ENCODE measurements at places on chromosomes 12 and 14.

- DNase-seq: no peak
These were observed 13.0 kb downstream of the PARP2 start for GRCh38 chr14:20356422-20356821.

DNA sequence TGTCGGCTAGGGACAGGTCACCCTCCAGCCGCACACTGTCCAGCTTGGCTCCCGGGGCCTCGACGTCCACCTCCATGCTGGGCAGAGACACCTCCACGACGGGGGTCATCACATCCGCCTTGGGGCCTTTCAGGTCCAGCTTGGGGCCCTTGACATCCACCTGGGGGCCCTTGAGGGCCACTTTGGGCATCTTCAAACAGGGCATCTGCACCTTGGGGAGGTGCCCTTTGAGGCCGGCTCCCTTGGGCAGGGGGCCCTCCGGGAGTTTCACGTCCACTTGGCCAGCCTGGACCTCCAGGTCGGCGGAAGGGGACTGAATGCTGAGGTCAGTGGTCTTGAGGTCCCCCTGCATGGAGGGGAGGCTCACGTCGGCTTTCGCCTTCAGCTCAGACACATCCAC, 17.9 kb downstream of the PLD4 start:
- DNase-seq: no peak

DNA sequence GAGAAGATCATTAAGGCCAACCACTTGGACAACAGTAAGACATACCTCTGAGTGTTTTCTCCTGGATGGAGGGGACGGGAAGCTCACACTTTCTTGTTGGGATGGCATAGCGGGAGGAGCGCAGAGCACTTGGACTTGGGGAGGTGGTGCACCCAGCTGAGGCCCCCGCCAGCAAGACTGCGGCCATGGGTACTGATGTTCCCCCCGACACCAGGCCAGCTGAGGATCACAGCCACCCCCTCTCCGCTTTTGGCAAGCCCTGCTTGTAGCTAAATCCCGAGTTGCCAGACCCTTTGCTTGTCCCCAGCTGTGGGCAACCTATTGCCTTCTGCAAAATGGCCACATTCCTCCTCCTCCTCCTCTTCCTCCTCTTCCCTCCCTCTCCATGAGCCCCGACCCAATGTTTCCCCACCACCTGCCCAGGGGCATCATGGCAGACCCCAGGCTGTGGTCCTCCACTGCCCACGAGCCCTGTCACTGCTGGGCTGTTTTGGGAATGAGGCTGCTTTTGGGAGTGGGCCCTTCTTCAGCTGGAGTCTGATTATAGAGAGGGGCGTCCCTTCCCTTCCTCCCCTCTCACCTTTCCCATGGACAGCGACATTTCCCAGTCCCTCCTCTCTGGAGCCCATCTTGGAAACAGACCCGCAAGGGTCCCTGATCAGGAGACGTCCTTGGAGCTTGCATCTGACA, 62.8 kb downstream of the PRMT8 start:
- no peak for DNase-seq

DNA sequence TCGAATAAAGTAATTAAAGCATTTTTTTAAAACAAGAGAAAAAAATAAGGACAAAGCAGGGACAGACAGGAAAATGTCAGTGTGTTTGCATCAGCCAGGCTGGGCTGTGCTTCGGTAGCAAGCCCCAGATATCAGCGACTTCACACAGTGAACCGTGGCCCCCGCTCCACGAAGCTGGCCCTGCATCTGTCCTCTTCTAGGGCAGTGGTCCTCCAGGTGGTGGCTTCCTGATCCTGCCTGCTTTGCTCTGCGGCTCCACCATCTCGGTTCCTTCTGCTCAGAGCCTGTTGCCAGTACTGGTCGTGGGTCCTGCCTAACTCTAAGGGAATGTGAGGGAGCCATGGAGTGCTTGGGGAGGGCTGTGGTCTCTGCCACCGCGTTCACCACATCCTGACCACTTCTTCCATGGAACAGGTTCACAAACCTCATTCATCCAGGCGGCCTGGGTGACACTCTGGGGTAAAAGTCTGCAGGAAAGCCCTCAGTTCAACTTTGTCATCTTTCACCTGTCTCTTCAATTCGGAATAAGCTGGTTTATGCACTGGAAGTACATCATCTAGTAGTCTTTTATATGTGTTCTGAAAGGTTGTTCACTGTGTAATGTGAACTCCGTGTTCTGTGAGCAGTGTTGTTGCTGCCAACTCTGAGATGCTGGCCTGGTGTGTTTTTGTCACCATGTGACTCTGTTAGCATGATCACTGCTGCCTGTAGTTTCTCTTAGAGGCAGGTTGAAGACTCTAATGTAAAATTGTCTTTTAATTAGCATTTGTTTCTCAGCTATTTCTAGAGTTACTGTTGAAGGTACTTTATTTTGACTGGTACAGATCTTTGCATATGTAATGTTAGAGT, 47.9 kb downstream of the ANKRD9 start:
- DNase-seq: no peak

DNA sequence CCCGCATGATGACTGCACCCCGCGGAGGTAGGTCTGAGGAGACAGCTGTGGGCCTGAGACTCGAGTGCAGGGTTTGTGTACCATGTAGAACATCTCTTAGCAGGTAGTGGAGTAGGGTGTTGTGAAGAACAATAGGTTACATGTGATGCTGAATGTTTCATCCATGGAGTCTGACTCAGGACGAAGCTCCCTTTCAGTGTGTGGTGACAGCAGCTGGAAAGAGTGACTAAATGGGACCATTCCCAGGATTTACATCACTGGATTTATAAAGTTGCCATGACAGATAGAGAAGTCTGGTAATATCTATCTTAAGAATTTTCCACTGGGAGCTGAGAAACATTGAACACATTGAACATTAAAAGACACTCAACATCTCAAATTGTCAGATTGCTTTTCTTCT, 259.6 kb upstream of the RGS6 start:
- DNase-seq: no peak

DNA sequence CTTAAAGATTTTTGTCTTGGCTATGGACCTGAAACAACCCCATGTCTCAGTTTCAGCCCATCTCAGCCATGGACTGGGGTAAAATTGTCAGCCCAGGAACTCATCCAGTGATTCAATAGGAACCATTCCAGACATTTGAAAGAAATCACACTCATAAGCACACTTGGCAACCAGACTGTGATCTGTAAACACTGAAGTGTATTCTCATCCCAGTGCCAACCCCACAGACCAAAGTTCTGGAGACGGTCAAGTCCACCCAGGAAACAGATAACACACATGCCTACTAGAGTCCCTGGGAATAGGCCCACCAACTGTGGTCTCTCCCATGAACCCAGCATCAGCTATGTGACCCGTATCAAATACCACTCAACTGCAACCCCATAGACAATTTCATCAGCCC, 804.6 kb downstream of the TRHDE start:
- DNase-seq: no peak

DNA sequence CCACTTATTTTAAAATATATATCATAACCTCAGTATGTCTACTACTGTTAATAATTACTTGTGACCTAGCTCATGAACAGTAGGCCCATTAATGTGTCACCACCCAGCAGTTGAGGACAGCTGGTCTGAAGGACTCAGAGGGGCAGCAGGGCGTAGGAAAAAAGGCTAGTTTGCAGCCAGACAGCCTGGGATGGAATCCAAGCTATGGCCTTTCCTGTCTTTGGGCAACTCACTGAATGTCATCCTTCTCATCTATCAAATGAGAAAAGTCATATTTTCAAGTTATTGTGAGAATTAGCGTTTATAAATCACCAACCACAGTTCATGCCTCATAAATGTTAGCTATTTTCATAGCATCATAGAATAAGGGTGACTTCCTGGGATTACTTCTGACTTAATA, 12.3 kb downstream of the DENND5B start:
- peak; percentile 39 for DNase-seq

- DNase-seq: no peak
These were observed 60.4 kb upstream of the METAP2 start for GRCh38 chr12:95413576-95413975.

DNA sequence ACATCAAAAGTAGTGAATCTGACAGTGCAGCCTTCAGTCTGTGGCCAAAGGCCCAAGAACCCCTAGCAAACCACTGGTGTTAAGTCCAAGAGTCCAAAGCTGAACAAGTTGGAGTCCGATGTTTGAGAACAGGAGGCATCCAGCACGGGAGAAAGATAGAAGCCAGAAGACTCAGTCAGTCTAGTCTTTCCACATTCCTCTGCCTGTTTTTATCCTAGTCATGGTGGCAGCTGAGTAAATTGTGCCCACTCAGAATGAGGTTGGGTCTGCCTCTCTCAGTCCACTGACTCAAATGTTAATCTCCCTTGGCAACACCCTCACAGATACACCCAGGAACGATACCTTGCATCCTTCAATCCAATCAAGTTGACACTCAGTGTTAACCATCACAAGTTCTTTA, 1255.4 kb downstream of the LRFN5 start:
- DNase-seq: no peak

GRCh38 chr12:80419644-80420043, 24.4 kb upstream of the PTPRQ start:
- peak; percentile 56 for DNase-seq

DNA sequence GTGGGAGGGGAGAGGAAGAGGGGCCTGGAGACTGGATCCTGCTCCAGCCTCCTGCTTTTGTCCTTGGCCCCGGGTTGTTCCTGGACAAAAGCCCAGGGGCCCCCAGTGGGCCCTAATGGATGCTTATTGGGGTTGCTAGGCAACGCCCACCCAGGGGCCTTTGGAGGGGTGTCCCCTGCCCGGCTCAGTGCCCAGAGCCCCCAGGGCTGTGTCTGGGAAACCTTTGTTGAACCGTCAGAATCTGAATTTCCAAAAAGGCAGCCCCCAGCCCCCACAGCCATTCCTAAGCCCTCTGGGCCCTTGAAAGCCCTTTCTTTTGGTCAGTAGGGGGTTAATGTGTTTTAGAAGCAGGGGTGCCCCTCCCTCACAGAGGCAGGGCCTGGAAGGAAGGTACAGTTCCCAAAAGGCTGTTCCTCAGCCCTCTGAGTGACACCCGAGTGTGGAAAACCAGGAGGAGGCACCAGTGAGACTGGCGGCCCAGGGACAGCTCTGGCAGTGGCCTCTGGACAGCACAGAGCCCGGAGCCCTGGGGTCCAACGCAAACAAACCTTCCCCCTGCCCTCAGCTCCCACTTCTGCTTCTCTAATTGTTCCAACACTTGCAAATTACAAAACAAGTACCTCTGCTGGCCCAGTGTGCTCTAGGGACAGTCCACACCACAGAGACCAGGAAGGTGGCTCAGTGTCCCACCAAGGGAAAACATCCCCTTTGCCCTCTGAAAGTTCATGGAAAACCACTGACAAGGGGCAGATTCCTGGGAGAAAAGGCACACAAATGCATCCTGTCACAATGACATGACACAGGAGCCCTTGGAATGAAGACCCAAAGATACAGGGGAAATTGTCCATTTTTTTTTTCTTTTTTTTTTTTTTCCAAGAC, 19.4 kb downstream of the HHIPL1 start:
- peak; percentile 45 for DNase-seq

DNA sequence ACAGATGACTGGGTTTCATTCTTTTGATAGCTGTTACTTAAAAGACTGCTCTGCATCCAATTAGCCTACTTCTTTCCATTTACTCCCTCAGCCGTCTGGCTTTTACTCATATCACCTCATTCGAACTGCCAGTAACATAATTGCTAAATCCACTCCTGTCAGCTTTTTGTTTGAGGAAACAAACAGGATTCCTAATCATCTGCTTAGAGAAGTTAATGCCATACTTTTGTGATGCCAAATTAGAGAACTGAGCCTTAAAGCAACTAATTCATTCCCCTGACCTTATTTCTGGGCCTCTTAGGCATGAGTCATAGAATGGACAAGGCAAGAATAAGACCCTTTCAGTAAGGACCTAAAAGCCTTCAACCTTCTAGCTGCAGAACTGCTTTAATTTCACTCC, 2.9 kb downstream of the OXA1L start:
- peak; percentile 34 for DNase-seq

GRCh38 chr12:56930241-56930640, 4.0 kb downstream of the SDR9C7 start:
- DNase-seq: no peak

- no peak for DNase-seq
These were observed 121.9 kb downstream of the ITPR2 start for GRCh38 chr12:26711072-26711471.

DNA sequence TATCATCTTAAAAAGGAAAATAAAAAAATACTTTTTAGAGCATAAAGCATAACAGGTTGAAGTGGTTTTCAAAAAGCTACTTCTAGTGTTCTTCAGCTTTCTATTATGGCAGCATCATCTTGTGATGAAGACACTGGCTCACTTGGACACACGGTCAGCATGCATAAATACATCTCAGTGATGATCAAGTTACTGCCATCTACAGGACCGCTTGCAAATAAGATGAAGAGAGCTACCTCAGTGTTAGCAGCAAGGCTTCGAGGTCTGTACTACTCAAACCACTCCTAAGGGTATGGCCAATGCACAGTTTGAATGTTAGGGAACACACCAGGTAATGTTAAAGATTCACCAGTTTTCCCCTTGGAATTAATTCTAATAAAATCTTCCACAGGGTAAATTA, 58.8 kb downstream of the GALC start:
- DNase-seq: no peak

DNA sequence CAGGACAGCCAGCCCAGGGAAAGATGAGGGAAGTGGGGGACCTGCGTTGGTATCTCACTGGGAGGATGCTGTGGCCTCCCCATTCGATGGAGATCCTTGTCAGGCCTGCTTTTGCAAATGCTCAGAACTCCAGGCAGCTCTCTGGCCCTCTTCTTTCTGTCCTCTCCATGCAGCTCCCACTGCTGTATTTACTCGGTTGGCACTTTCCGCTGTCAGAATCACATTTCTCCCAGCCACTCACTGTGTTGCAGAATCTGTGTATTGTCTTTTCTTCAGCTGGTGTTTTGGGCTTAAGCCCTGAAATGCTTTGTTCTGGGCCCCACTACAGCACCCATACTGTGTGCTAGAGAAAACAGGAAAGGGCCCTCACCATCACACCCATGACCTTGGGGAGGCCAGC, 401.1 kb downstream of the RGS6 start:
- no peak for DNase-seq

- no peak for DNase-seq
These were observed 57.5 kb downstream of the EML1 start for GRCh38 chr14:99850709-99851108.

- DNase-seq: peak; percentile 76
These were observed 7.8 kb upstream of the PIP4K2C start for GRCh38 chr12:57583008-57583831.

- DNase-seq: peak; percentile 34
These were observed 11.2 kb upstream of the PYGL start for GRCh38 chr14:50955373-50956043.

All from putamen (tissue), 1 donor.